ENCODE measurements at places on chromosomes 16 and 17.

- DNase-seq, result no peak
Observed at GRCh38 chr16:86733546-86734254, 155.4 kb downstream of the FOXL1 start.

- peak; percentile 11 for DNase-seq
Observed at GRCh38 chr16:1378804-1379303, 27.1 kb downstream of the GNPTG start.

GRCh38 chr17:55727920-55728319 lies 5.3 kb upstream of the TMEM100 start:
- DNase-seq, result no peak

DNA sequence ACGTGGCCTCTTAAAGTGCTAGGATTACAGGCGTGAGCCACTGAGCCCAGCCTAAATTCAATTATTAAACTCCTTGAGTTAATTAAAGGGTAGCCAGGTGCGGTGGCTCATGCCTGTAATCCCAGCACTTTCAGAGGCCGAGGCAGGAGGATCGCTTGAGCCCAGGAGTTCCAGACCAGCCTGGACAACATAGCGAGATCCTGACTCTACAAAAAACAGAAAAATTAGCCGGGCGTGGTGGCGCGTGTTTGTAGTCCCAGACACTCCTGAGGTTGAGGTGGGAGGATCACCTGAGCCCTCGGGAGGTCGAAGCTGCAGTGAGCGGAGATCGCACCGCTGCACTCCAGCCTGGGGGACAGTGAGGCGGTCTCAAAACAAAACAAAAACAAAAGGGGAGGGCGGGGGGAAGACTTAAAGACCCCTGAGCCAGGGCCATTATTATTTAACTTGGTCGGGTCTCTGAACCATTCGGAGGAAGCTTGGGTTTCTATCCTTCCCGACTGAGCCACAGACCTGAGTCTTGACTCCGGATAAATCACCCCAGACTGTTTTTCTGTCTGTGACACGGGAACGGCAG lies 19.5 kb downstream of the BCL7C start:
- DNase-seq, result no peak

DNA sequence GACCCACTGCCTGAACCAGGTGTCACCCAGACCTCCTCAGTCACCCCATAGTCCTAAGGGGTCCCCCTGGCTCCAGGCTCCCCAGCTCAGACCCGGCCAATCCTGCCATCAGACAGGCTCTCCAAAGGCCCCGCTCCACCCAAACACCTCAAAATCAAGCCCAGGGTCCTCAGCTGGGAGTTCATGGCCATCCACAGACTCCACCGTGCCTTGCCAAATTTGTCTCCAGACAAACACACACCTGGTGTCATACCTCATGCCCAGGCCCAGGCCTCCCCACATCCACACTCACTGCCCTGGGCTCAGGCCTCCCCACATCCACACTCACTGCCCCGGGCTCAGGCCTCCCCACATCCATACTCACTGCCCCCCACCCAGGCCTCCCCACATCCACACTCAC lies 12.5 kb downstream of the RPH3AL start:
- no peak for DNase-seq

DNA sequence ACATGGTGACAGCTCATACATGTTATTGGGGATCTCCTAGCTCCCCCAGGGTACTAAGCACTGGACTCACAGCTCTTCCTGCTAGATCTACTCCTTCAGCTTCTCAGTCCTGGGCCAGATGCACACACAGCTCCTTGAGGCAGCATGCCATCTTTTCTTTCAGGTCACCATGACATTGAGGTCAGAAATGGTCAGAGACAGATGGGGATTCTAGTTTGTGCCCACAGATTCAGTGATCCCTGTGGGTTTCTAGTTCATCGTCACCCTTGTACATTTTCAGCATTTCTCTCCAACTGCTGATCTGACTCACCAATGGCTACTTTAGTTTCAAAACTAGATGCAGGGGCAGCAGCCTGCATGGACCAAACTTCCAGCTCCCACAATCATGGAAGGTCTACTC lies 560.7 kb upstream of the PSMD7 start:
- DNase-seq, result no peak

- no peak for DNase-seq
Observed at GRCh38 chr16:82924075-82924854, 297.5 kb downstream of the CDH13 start.

DNA sequence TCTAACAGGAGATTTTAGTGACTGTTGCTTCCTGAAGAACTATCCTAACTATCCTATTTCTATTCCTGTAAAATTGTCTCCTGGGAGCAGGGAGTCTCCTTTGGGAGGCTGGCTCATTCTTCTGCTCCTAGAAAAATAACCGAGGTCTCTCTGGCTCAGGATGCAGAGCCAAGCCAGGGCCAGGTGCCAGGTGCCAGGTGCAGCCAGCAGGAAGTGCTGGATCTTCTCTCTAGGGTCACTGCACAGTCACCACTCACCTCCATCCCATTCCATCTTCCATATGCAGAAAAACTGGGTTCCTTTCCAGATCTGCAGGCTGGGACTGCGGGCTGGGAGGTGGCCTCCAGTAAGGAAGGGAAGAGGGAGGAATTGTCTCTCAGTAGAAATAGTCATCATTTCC lies 3.8 kb upstream of the TMC7 start:
- DNase-seq, result no peak

GRCh38 chr17:16925461-16926060 lies 46.4 kb downstream of the TNFRSF13B start:
- no peak for DNase-seq

All from stimulated activated CD8-positive, alpha-beta memory T cell treated with anti-CD3 and anti-CD28 coated beads, Interleukin-7, amount 100 ng/mL, for 1 hour (primary cell).